ENCODE measurements at places on chromosomes 6 and 20. TPM values are rescaled to one million over a fixed set of nuclear protein-coding genes. Genes with fewer than 3 reads are reported as not detected.
A peak's percentile ranks its signal among the peaks of the same experiment; 100 is the strongest.

DNA sequence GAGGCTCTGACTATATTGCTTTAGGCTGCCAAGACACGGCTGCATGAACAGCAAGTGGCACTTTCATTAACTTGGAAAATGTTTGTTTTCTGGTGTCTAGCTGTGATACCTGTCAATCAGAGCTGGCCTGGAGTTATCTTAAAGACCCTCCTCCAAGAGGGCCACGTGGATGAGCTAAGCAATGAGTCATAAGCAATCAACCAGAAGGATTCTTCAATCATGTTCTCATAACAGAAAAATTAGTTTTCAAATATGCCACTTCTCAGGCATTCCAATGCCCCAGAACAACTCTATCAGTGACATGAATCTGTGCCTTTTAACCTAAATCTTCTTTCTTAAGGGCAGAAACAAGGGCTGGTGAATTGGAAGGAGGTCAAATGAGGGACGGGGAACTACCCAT lies 283.0 kb downstream of the HTR1B start:
- no peak for DNase-seq

DNA sequence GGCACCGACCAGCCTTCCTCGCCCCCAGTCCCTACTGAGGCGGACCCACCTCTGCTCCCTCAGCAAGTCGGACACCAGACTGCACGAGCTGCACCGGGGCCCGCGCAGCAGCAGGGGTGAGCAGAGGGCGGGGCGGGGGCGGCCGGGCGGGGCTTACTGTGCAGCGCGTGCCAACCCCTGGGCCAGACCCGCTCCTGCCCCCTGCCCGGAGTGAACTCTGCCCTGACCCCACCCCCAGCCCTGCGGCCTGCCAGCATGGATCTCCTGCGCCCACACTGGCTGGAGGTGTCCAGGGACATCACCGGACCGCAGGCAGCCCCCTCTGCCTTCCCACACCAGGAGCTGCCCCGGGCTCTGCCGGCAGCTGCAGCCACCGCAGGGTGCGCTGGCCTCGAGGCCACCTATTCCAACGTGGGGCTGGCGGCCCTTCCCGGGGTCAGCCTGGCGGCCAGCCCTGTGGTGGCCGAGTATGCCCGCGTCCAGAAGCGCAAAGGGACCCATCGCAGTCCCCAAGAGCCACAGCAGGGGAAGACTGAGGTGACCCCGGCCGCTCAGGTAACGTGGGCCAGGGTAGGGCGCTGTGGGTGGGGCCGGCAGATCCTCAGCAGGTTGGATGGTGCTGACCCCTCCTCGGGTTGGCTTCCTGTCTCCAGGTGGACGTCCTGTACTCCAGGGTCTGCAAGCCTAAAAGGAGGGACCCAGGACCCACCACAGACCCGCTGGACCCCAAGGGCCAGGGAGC lies 1.5 kb upstream of the SLC2A4RG start:
- peak; percentile 54 for DNase-seq

GRCh38 chr6:37674161-37674560 lies 23.5 kb downstream of the MDGA1 start:
- no peak for DNase-seq

DNA sequence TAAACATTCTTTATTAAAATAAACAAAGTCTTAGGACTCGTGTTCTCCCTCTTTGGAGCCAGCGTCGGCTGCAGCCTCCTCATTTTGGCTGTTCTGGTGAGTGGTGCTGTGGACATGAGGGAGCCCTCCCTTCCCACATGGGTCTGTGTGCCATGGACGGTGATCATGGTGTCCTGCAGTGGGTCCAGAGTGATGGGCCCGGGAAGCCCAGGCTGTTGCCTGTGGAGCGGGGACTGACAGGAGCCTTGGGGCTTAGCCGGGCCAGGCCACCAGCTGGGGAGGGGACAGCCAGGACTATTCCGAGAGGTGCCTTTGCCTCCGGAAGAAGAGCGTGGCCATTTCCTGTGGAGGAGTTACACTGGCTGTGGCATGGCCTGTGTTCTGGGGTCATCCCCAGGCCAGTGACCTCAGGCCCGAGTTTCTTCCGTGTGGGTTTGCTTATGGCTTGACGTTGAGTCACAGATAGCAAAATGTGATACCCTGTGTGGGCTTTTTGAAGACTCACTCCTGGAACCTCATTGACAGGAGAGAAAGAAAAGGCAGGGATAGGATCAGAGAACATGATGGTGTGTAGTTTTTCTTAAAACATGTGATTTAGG lies 153.4 kb downstream of the DTNBP1 start:
- DNase-seq: no peak

GRCh38 chr6:154732538-154733182 lies 556 bp upstream of the SCAF8 start:
- DNase-seq: peak; percentile 61

GRCh38 chr6:96304997-96305396 lies 216.6 kb upstream of the UFL1 start:
- DNase-seq: peak; percentile 22

GRCh38 chr20:23103284-23104018 lies 17.3 kb upstream of the CD93 start:
- DNase-seq: no peak

- DNase-seq: no peak
Measured at GRCh38 chr20:31842471-31843157, 2.8 kb downstream of the FOXS1 start.

GRCh38 chr20:16571333-16571732 lies 1.9 kb downstream of the KIF16B start:
- DNase-seq: no peak

The IFT52 gene
- 25.5 TPM for total RNA-seq

All from HT-29 (cell line).